CD4-positive, alpha-beta T cell treated with Interleukin-17A for 1 hour (primary cell): ENCODE measurements at places on chromosomes 3 and 15.

DNA sequence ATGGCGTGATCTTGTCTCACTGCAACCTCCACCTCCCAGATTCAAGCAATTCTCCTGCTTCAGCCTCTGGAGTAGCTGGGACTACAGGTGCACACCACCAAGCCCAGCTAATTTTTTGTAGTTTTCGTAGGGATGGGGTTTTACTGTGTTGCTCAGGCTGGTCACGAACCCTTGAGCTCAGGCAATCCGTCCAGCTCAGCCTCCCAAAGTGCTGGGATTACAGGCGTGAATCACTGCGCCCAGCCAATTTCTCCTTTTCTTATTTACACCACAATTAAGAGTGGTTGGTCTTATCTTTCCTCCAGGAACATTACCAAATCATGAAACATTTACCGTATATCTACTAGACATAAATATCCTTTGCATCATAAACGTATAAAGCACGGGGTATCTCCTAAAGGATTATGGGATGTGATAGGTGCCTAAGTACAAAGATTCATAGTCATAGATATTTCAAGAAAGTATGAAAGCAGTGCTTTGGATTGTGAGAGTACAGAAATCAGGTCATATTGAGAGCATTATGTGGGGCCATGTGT lies 194.5 kb downstream of the RBMS3 start:
- no peak for DNase-seq

- no peak for DNase-seq
These were observed 40.4 kb downstream of the GPD1L start for GRCh38 chr3:32146746-32147211.

- DNase-seq, result no peak
These were observed 85.2 kb downstream of the FMN1 start for GRCh38 chr15:33109345-33109744.

GRCh38 chr3:54668236-54668635 lies 259.6 kb downstream of the LRTM1 start:
- no peak for DNase-seq

GRCh38 chr3:167653155-167653554 lies 587 bp downstream of the WDR49 start:
- no peak for DNase-seq

DNA sequence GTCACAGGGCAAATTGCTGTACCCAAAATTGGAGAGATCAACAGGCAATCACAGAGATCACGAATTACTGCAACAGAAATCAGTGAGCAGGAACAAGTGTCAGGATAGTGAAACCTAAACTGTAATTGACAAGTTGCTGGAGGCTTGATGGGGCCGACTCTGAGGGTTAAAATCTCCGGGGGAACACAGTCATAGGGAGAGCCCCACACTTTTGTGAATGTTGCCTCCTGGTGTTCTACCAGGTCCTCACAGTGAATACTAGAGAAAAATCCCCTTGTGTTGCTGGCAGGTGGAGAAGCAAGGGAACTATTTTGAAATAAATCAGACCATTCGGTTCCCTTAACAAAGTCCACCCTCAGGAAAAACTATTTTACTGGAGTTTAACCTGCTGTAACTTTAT lies 697.5 kb upstream of the CBLB start:
- no peak for DNase-seq

DNA sequence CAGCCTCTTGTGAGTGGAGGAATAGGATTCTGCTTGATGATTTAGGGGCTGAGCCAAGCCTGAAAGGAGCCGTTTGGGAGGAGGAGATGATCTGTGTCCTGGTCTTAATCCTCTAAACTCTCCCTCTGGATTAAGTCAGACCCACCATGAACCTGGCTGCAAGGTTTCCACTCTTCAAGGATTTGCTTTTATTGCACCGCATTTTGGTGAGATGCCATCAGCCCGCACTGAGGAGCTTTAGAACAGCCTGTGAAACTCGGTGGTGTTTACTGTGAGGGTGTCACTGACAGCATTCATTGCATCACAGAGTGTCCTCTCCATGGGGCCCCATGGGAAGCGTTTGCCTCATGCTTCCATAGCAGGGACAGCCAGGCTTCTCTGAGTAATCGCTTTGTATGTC lies 59.2 kb downstream of the EPHB1 start:
- DNase-seq, result no peak

DNA sequence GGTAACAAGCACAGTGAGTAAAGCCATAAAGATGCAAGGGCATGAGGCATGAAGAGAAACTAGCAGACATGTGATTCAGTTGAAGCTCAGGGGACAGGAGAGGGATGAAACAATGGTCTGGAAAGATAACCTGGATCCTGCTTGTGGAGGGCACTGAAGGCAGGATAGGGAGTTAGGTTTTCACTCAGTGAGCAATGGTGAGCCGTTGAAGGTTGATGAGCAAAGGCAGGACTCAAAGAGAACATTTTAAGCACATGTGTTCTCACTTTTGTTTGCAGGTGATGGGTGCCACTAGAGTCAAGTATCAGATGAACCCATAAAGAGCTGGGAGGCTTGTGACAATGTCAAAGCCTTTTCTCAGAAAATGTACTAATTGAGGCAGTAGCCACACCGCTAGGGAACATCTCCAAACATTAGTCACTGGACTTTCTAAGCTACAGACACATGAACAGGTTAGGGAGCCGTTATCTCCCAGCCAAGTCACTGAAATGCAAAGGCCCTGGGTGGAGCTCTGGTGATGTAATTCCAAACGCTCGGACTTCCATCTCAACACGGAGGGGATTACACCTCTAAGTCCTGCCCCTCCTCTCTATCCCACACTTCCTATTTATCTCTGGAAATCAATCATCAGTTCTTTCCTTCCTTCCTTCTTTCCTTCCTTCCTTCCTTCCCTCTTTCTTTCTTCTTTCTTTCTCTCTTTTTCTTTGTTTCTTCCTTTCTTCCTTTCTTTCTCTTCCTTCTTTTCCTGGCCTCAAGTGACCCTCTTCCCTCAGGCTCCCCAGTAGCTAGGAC lies 22.7 kb downstream of the KLHL6 start:
- DNase-seq, result no peak

DNA sequence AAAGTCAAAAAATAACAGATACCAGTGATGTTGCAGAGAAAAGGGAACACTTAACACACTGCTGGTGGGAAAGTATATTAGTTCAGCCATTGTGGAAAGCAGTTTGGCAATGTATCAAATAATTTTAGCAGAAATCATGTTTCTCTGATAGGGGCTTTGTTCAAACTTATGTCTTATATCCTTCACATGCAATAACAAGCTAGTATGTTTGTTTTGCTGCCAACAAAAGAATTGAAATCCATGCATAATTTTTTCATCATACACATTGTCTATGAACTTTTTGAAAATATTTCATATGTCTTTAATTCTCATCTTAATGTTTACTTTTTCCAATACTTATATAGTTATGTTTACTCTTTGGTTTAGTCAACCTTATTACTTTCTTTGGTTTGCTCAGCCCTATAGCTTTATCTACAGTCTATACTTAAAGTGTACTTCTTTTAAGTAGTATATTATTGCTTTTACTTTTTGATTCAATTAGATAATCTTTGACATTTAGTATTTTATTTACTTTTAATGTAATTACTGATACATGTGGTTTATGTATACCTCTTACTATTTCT lies 639.6 kb upstream of the CBLB start:
- DNase-seq, result no peak

DNA sequence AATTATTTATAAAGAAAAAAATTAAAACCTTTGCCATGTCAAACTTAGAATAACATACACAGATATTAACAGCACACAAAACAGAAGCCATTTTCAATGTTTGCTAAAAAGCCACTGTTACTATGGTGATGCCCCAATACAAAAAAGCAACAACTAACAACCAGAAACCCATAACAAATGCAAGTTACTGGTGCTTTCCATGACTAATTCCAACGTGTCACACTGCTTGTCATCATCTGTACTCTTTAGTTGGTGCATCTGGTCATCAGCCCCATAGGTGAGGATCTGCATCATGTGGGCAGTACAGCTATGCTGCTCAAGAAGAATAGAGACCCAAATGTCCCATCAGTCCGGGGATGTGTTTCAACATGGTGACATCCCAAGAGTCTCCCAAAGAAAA lies 52.8 kb downstream of the ATP8B4 start:
- peak; percentile 38 for DNase-seq

DNA sequence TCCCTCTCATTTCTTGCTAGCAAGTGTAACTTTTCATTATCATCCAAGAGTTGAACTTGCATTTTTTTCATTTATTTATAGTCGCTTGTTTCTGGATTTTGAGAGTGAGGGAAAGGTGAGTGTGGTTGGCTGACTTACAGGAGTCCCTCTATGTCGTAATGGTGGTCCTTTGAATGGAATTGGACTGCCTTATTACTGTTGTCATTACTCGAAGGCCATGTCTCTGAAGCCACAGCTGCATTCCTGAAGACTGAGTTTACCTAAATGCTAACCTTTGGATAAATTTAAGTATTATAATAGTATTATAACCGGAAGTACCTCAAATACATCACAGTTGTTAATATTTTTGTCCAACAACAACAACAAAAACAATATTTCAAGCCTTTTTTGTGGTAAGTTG lies 488.9 kb downstream of the GABRG3 start:
- DNase-seq, result no peak

DNA sequence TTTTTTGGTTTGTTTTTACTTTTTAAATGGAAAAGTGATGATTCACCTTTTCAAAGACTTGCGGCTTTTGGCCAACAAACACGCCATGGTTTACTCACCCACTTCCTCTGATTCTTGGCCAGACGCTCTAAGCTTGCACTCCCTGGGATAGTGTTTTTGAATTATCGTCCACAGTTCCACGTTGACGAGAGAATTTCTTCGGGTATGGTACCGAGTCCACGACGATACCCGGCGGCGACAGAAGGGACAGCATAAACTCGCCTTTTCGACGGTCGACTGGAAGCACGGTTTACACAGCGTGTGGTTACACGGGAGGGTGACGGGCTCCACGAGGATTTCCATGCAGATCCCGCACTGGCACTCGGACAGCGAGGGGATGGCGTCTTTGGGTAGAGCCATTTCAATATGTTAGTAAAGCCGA lies 783 bp downstream of the RNF168 start:
- DNase-seq, result peak; percentile 73

- no peak for DNase-seq
These were observed 81.1 kb downstream of the CCK start for GRCh38 chr3:42184651-42185443.

GRCh38 chr3:89692601-89693000 lies 585.2 kb downstream of the EPHA3 start:
- DNase-seq, result no peak

GRCh38 chr3:74067296-74067695 lies 442.6 kb upstream of the PDZRN3 start:
- DNase-seq, result no peak

DNA sequence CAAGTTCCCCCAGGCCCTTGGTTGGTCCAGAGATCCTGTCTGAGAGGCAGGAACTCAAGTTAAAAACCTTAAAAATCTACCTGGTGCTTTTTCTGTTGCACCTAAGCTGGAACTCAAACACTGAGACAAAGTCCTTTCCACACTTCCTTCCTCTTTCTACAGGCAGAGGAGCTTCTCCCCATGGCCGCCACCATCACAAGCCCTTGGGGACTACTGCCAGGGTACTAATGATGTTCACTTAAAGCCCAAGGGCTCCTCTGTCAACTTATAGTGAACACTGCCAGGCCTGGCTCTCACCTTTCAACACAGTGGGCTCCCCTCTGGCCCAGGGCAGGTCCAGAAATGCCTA lies 26.0 kb downstream of the TM4SF18 start:
- DNase-seq, result no peak

GRCh38 chr3:169739067-169739466 lies 25.8 kb downstream of the TERC start:
- DNase-seq, result no peak

DNA sequence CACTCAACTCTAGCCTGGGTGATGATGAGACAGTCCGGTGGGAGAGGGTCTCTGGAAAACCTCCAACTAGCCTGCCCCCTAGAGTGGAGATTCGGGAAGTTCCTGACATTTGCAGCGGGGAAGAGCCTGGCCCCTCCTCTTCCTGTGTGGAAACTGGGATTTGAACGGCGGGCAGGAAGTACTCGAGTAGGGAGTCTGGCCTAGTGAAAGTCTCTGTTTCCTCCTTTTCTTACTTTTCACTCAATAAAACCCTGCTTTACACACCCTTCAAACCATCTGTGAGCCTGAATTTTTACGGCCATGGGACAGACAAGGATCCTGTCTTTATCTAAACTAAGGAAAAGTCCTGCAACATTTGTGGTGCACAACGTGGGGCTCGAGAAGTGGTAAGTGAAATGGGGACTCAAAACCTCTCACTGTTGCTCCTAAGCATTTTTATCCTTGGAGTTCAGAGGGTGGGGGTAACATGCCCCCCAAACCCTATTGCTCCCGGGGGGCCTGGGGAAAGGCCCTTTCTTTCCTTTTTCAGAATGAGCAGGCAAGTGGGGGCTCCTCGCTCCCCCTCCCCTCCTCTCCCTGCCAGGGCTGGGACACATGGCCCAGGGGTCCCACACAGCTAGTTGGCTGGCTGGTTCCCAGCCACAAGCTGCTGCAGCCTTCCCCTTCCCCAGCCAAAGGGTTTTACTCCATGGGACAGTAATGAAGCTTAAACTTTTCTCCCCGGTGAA lies 224.7 kb upstream of the GBE1 start:
- DNase-seq, result no peak

DNA sequence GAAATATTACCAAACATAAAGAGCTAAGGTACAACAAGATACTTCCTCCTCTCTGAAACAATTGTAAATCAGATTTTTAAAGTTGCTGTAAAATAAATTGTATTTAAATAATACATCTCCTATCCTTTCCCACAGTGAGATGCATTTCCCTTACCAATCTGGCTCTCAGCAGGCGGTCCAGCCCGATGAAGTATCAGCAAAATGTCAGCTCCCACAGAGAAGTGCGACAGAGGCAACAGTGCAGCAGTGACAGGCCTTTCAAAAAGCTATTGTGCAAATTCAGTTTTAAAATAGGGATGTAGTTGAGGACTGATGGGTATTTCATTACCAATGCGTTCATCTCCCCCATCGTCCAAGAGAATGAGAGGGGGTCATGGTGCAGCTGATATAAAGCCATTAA lies 733.2 kb upstream of the GOLIM4 start:
- no peak for DNase-seq

- DNase-seq, result no peak
These were observed 10.7 kb downstream of the TADA3 start for GRCh38 chr3:9781551-9781950.

DNA sequence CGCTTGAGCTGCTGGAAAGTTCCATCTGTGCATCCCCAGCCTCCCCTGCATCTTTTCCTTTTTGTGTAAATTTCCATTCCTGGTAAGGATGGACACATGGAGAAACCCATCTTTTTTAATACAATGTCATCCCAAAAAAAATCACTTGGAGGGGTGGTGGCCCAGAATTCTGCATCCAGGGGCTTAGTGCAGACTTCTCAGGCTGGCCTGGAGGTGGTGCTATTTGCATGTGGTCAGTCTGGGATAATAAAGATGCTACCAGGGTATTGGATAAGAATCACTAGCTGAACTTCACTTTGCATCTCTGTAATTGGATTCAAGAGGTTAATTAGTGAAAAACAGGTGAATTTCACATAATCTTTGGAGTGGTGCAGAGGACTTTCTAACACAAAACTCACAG lies 1.8 kb upstream of the ZSCAN2 start:
- DNase-seq, result peak; percentile 33

DNA sequence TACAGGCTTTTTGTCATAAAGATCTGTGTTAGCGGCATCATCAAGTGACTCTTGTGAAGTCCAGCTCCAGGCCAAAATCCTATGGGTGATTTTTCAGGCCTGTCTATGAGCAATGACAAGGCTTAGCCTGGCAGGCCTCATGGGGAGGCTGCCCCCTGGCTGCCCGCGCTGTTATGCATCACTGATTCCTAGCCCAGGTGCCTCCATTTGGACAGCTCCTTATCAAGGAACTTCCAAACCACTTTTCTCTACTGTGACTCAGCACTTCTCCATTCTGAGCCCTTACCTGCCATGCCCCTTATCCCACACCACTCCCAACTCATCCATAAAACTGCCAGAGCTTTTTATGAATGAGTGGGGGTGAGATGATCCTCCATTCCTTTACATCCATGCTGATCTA lies 91.5 kb upstream of the C3orf80 start:
- DNase-seq, result no peak
